Mesendoderm (in vitro differentiated cells): ENCODE measurements at places on chromosomes 3 and 15.
A peak's percentile ranks its signal among the peaks of the same experiment; 100 is the strongest.

GRCh38 chr15:39692356-39693327 lies 90.0 kb downstream of the FSIP1 start:
- no peak for DNase-seq

GRCh38 chr3:102484-102883 lies 94.1 kb upstream of the CHL1 start:
- DNase-seq, result no peak

GRCh38 chr3:8458711-8459110 lies 42.9 kb upstream of the LMCD1 start:
- DNase-seq, result no peak

- peak; percentile 29 for DNase-seq
These were observed 33.6 kb downstream of the GPR176 start for GRCh38 chr15:39886418-39886817.

GRCh38 chr15:71114887-71115566 lies at the start of gene THSD4:
TSS of gene THSD4 (plus strand) at chr15:71115471.
- peak; percentile 90 for DNase-seq

GRCh38 chr3:54932606-54933005 lies 4.7 kb upstream of the LRTM1 start:
- DNase-seq, result no peak

GRCh38 chr15:48984811-48985352 lies 21.2 kb upstream of the SHC4 start:
- no peak for DNase-seq

DNA sequence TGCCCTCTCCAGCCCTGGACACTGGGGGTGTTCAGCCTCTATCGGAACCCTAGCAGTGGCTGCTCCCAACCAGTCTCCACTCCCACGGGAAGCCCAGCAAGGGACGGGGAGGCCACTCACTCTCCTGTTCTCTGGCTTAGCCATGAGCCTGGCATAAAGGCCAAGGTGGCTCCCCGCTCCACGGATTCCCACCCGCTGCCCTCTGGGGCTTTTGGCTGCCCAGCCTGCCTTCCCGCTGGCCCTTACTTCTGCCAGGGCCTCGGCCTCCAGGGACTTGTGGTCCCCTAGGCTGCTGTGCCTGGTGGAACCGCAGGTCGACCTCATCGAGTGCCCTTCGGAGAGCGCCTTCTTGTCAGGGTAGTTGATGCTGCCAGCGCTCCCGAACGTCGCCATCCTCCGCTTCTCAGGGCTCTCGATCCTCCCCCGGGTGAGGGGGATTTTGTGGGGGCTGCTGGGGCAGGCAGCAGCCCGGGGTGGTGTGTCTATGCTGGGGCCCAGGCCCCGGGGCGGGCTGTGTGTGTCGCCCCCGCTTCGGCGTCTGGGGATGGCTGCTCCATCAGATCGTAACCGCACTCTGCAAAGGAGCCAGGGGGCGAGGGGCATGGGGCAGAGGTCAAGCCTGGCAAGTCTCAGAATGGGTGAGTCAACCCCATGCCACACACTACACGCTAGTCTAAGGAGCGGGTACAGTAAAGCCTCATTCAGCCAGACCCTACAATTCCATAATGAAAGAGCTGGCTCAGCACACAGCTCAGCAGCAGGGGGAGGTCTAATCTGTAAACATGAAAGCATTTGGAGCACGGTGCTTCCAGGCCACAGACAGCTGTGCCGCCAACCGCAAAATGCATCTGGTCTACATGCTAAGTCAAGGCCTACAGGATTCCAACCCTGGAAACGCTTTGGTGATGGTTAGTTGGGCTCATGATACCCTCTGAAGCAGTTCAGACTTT lies 27.3 kb upstream of the RAD18 start:
- DNase-seq, result no peak

DNA sequence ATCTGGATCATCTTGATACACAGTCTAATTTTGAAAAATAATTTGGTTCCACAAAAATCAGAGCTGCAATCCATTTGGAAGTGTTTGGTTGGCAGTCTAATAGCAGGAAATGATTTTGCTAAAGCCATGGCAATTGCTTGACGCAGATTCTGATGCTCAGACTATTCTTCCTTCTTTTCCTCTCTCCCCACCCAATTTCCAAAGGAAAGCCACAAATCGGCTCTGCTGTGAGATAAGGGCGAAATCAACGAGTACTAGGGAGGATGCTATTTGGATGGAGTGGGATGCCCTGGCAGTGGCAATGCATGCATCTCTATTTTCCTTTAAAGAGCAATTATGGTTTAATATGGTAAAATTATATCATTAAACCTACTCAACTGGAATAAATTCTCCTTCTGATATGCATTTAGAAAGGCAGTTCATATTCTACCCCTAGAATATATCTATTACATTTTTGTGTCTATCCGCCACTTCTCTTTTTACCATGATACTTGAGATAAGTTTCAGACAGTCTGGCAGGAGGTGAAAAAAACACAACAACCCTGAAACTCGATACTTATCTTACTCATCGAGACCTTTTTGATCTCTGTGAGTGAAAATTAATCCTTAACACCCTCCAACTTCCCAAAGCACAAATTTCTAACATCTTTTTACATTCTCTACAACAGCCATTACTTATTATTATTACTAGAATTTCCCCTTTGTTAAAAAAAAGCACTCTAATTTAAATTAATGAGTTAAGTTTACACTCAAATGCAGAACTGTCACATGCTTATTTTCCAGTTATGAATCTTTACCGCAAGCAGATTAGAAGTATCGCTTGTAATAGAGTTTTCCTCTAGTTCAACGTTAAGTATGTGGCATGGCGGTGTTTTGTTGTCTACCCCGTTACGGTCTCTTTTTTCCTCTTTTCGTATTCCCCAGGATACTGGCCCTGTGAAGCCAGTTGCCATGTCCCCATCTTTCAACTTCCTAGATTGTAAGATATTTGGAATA lies 433.3 kb downstream of the FOXP1 start:
- DNase-seq, result no peak

- DNase-seq, result peak; percentile 51
These were observed 153.0 kb upstream of the ARPP21 start for GRCh38 chr3:35486295-35486694.

DNA sequence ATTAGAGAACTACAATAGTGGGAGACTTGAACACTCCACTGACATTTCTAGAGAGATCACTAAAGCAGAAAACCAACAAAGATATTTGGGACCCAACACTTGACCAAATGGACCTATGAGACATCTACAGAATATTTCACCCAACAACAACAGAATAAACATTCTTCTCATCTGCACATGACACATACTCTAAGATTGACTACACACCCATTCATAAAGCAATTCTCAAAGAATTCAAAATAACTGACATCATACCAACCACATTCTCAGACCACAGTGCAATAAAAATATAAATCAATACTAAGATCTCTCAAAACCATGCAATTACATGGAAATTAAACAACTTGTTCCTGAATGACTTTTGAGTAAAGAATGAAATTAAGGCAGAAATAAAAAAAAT lies 473.7 kb downstream of the LPP start:
- DNase-seq, result no peak

- no peak for DNase-seq
These were observed 30.0 kb upstream of the SLC2A2 start for GRCh38 chr3:171056528-171056927.

GRCh38 chr15:78618490-78618934 lies 2.3 kb downstream of the CHRNA3 start:
- DNase-seq, result peak; percentile 88

DNA sequence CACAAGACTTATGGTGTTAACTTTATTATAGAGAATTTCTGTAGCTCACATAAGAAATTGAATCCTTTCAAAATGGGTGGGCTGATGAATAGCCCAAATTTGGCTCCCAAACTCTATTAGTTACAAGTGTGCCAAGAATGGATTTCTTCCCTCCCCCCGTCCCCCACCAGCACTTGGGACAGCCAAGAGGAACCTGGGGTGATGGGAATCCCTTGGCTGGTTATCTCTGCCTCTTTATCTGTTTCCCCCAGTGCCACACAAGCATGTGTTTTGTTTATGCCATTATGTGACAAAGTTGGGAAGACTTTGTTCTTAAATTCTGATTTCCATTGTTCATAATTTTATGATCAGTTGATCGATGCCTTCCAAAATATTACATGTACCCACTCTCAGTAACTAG lies 28.3 kb downstream of the CMSS1 start:
- peak; percentile 42 for DNase-seq

- DNase-seq, result no peak
These were observed 137.3 kb downstream of the EDEM1 start for GRCh38 chr3:5324780-5325179.

- no peak for DNase-seq
These were observed 218.5 kb upstream of the STT3B start for GRCh38 chr3:31314258-31314657.

- DNase-seq, result no peak
These were observed 16.1 kb upstream of the DCBLD2 start for GRCh38 chr3:98917608-98918007.

DNA sequence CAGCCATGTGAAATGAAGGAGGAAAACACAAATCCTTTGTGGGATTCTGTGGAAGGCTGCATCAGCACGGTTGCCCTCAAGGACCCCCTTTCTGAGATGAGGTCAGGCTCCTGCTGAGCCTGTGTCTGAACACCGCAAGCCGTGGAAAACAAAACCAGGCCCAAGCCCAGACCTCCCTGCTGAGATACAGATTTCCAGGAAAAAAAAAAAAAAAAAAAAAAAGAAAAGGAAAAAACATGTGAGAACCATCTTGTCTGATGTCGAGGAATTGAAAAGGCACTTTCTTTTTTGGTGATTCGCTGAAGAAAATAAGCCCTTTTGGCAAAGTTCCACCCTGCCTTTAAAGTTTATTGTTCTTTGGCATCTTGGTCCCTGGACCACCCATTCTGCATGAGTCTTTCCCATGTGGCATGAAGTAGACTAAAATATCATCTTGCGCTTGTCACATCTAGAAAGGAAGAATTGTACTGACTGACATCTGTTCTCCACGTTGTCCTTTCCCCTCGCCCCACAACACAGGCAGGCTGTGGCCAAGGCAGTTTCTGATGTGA lies 117.6 kb downstream of the CHST2 start:
- no peak for DNase-seq

GRCh38 chr3:181712226-181712552 lies 464 bp downstream of the SOX2 start:
- DNase-seq, result no peak

DNA sequence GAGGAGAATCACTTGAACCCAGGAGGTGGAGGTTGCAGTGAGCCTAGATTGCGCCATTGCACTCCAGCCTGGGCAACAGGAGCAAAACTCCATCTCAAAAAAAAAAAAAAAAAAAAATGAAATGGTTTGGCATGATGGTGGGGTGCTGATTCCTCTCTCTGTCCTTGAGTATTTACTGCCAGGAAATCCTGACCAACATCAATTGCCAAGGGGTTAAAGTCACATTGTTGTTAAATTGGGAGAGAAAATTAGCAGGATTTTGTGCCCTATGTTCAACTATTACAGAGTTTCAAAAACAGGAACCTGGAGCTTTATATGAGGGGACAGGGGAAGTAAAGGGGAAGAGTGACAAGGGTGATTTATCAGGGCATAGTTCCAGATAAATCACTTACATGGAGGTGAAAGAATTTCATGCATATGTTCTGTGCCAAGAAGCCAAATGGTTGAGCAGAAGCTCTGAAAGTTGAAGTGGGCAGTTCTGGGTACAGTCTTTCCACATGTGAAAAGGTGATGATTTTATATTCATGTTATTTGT lies 70.5 kb upstream of the TSEN2 start:
- no peak for DNase-seq

DNA sequence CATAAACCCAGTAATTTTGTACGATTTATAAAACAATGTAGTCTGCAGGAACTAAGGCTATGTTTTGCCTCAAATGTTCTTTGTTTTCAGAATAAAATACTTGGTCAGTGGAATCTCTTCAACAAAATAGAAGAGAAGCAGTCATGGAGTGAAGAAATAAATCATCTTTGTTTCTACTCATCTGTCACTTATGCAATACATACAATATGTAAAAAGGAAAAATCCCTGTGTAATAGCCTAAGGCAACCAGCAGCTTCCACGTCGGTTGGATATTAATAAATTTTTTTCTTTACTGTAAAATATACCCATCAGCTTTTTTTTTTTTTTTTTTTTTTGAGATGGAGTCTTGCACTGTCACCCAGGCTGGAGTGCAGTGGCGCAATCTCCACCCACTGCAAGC lies 5.2 kb upstream of the WDR5B start:
- no peak for DNase-seq

DNA sequence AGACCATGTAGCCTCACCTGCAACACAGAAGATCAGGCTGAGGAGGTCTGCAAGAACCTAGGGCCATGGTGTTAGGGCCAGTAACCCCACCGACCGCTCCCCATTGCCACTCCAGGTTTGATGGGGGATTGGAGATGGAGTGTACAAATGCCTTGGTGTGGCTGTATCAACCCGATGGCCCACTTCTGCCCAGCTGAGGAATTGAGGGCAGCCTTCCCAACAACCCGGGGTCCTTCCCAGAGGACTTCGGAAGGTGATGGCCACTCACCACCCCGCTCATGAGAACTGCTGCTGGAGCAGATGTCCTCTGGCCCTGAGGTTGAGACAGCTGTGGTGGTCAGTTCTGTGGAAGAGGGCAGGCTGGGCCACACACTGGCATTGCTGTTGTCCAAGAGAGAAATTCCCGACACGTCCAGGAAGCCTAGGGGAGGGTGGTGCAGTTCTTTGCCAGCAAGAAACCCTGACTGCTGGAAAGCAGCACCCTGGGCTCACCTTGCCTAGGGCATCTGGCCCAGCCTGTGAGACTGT lies 8.9 kb downstream of the GORASP1 start:
- DNase-seq, result no peak

DNA sequence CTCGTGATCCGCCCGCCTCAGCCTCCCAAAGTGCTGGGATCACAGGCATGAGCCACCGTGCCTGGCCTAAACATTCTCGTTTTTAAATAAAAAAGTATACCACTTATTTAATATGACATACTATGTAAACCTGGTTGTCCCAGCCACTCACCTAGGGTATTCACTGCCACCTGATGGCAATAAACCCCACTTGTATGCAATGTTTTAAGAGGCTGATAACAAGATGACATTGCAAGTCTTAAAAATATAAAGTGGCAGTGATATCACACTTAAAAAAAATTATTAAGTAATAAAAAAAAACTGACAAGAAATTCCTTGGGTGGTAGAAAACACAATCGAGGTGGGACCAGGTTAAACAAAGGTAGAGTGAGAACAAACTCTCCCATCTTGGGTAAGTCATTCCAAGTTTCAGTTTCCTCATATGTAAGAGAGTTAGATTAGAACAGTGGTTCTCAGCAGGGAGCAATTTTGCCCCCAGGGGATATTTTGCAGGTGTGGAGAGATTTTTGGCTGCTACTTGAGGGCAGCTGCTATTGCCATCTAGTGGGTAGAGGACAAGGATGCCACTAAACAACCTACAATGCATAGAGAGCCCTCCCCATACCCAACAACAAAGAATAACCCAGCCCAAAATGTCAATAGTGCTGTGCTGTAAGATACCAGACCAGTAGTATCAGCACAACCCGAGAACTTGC lies 14.5 kb downstream of the ARF4 start:
- peak; percentile 81 for DNase-seq
